Neural progenitor cell (in vitro differentiated cells): ENCODE measurements at places on chromosomes 11 and 22.

DNA sequence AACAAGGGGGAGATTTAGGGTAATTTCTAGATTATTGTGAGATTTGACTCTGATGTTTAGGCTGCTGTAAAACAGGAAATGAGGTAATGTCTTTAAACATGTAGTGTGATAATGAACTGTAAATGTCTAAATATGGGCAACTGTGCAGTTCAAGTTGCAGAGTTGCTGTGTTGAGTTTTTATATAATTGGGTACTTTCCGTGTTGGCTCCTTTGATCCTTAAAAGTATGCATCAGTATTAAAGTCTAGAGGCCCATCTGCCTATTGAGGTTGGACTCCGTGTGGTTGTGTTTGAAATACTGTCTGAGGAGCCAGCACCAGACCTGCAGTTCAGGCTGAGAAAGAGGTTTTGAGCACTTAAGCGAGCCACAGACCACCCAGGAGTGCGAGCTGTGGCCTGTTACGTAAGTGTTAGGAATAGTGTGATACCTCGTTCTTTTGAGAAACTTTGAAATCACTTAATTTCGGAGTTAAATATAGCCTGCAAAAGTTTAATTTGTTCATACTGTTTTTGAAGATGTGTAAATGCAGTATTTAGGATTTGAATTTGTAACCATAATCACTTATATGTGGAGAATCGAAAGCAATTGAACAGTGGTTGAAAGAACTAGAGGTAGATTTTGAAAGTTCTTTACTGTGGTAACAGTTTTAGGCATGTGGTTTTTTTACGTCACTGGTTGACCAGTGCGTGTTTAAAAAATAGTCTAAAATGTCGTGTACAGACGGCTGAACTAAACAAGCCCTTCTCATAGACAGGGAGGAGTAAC lies 9.0 kb downstream of the FAM118A start:
- peak; percentile 32 for DNase-seq

GRCh38 chr22:37198258-37199102 lies 10.4 kb upstream of the C1QTNF6 start:
- peak; percentile 88 for DNase-seq

DNA sequence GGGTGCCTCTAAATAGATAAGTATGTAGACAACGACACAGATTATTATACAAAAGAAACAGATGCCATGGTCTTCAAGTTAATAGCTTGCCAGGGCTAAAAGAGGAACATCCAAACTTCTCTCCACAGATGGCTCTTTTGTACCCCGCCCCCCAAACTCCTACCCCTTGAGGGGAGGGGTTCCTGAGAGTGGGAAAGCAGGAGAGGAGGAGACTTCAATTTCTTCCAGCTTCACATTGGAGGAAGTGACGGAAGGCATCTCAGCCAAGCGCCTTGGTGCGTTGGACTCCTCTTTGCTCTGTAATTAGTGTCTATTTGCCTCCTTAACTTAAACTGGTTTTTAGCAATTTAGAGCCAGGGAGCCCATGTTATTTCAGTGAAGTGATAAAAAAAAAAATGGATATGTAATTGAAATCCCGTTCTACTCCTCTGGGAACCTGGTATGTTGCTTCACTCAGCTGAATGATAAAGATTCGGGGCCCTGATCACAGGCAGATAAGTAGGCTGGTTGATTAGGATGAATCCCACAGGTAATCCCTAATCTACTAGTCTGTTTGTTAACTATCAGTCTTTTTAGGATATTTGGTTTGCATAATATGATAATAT lies 580.9 kb upstream of the CADM1 start:
- no peak for DNase-seq

DNA sequence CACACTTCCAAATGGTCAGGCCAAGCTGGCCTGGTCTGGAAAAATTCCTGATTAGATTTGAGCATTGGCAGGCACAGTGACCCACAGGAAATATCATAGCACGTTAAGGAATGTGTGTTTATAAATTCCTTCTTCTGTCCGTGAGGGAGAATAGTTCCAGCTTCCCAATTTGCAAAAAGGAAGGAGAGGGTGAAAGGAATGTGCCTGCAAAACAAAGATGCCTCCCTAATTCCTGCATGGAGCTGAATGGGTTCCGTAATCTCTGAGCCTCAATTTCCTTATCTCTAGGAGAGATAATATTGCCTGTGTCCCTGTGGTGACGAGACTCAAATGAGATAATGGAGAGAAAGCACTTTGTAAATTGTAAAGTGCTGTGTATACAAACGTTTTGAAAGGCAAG lies 105.1 kb downstream of the FEZ1 start:
- peak; percentile 21 for DNase-seq

DNA sequence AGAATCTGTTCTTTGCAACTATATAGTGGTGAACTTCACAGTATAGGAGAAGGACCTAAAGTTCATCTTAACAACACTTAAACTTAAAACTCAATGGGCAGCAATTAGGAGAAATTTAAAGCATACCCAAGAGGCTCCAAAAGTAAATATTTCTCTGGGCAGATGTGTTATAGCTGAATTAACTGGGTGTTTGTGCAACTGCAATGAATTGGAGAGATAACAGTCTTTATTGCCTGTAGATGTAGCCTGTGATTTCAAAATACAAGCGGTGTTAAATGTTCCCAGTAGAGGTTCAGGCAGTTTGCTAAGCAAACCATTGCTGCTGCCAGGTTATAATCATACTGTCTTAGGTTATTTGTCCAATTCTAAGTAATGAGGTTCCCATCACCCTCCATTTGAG lies 294.1 kb upstream of the MTNR1B start:
- no peak for DNase-seq

DNA sequence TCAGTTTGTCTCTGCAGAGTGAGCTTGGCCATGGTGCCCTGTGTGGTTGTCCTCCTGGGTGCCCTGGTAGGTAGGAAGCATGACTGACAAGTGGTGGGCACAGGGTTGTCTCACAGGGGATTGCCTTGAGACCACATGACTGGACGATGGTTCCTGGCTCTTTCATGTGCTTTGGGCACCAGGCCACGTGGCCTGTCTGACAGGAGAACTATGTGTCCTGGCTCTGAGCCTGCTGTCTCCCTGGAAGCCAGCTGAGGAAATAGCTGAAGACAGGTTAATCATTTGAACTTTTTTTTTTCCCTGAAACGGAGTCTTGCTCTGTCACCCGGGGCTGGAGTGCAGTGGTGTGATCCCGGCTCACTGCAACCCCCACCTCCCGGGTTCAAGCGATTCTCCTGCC lies 93.2 kb downstream of the LDLRAD3 start:
- DNase-seq: no peak

- peak; percentile 69 for DNase-seq
Measured at GRCh38 chr11:19772480-19772879, 59.8 kb downstream of the NAV2 start.

DNA sequence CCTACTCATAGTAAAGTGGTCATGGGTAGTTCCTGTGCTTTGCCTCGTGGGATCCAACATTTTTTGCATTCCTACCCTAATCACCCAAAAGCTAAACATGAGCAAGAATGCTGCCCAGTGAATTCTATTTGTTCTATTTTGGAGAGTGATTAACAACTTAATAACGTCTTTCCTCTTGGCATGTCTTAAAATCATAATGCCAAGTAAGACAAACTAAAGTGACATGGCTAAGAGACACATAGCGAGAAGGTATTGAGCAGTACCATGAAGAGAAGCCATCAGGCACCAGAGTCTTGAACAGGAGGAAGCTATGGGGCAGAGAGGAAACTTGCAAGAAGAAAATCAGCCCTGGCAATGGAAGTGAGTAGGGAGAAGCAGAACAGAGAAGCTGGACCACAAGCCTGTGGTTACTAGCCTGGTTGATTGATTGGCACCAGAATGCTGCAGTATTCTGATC lies 32.0 kb downstream of the EXPH5 start:
- DNase-seq: no peak

- DNase-seq: no peak
Measured at GRCh38 chr11:64880240-64881001, 2.0 kb upstream of the EHD1 start.

- no peak for DNase-seq
Measured at GRCh38 chr22:31239771-31240370, 27.8 kb downstream of the LIMK2 start.

- DNase-seq: no peak
Measured at GRCh38 chr11:33116535-33116934, 44.7 kb downstream of the CSTF3 start.

GRCh38 chr11:128409476-128409875 lies 177.9 kb downstream of the ETS1 start:
- no peak for DNase-seq

DNA sequence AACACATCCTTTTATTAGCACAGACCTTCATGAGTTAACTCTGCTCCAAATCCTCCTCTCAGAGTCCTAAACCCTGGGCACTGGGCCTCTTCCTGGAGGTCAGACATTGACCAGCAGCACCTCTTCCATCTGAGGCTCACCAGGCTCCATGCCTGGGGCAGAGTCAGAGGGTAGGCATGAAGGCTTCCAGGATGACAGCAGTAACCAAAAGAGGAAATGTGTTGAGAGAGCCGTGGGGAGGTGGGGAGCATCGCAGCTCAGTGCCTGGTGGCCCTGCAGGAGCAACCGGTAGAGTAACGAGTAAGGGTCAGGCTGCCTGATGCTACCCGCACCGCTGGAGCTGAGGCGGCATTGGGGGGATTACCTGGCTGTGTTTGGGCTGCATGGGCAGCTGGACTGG lies 9.4 kb upstream of the NAV2 start:
- DNase-seq: no peak

- no peak for DNase-seq
Measured at GRCh38 chr22:24510637-24511625, 15.8 kb downstream of the UPB1 start.

DNA sequence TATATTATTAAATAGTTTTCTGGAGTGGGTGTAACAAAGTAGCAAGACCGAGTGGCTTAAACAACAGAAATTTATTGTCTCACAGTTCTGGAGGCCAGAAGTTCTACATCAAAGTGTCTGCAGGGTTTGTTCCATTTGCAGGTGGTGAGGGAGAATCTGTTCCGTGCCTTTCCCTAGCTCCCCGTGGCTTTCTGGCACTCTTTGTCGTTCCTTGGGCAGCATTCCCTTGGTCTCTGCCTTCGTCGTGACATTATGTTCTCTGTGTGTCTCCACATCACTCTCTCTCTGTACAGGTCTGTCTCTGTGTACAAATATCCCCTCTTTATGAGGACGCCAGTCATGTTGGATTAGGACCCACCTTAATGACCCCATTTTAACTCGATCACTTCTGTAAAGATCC lies 38.2 kb downstream of the LDLRAD3 start:
- DNase-seq: no peak

DNA sequence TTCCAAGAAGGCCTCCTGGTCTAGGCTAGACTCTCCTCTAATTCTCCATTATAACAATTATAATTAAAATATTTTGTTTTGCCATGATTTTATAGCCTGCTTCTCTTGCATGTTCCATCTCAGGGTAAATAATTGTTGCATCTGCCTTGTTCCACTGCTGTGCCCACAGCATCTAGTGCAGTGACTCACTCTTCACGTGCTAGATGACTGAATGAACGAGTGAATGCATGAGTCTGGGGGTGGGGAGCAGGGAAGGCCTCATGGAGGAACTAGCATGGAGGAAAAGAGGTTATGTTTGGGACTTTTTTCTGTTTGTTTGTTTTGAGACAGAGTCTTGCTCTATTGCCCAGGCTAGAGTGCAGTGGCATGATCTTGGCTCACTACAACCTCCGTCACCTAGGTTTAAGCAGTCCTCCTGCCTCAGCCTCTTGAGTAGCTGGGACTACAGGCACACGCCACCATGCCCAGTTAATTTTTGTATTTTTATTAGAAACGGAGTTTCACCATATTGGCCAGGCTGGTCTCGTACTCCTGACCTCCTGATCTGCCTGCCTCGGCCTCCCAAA lies 5.2 kb upstream of the OAF start:
- no peak for DNase-seq

DNA sequence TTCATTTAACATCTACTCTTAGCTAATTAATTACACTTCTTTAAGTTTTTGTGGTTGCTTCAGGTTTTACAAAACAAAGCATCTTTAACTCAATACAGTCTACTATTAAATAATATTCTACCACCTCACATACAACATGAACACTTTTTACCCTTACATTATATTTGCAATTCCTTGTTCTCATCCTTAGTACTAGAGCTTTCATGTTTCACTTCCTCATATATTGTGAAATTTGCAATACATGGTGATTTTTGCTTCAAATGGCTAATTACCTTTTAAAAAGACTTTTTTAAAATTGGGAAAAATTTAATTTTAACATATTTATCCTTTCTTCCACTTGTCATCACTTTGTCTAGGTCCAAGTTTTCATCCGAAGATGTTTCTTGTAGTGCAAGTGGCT lies 37.5 kb downstream of the RSF1 start:
- DNase-seq: no peak

DNA sequence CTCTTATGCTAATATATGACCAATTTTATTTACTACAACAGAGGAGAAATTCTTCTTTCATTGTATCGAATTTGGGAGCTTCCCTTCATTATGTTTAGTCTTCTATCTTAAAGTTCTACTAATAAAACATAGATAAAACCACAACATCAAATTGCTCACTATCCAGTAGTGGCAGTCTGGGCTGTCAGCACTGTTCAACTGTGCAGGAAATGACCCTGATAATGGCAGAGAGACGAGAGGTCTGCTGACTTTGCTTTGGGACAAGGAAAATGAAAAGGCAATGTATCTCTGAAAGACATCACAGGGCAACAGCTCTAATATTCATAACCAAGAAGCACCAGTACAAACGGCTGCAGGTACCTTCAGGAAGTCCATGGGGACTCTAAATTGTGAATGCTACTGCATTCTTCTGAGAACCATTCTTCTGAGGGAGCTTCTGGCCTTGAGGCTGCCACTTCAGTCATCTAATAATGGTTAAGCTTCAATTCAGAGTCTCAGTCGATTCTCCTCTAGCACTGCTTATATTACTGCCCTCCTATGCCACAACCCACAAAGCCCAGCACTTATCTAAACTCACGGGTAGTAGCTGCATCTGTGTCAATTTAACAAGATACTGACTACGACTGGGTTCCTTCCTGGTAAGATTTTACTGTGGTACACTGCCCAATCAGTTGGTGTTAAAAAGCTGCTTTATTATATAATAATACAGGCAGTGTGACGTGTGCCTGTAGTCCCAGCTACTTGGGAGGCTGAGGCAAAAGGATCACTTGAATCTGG lies 44.2 kb downstream of the CKAP5 start:
- no peak for DNase-seq

GRCh38 chr22:20258584-20259326 lies 9.4 kb downstream of the RTN4R start:
- DNase-seq: no peak

GRCh38 chr22:50504369-50505211 lies 2.9 kb downstream of the LMF2 start:
- no peak for DNase-seq

DNA sequence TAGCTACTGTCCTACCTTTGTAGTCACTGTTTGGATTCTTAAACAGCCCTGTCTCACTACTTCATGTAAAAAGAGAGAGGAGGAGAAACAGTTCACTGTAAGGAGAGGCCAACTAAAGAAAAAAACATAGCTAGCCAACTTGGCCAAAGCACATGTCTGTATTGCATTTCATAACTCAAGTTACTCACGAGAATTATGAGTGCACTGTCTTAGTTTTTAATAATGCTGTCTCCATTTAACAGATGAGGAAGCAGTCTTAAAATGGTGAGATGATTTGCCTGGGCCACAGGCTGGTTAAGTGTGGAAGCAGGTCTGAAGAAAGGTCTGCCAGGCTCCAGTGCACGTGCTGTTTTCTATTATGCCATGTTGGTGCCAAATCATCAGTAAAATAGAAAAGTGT lies 104.5 kb downstream of the UVRAG start:
- no peak for DNase-seq
